A549 treated with GW870086 at 1 μM for 4 hours (cell line): ENCODE measurements at places on chromosomes 16 and 17. TPM values are rescaled to one million over a fixed set of nuclear protein-coding genes. Genes with fewer than 3 reads are reported as not detected.

The SPATA22 gene
- not detected in 5 replicates for total RNA-seq

The SGF29 gene
- total RNA-seq, result 19.9 to 24.2 TPM (median 21.9 TPM) in 5 replicates

The ITGA3 gene
- total RNA-seq, result 402 to 477 TPM (median 461 TPM) in 5 replicates

The KRT25 gene
- not detected in 5 replicates for total RNA-seq

The SLC47A1 gene
- total RNA-seq, result 22.1 to 24.9 TPM (median 23.5 TPM) in 5 replicates

The PLEKHH3 gene
- total RNA-seq, result 14.2 to 21.2 TPM (median 17.9 TPM) in 5 replicates

The SLC5A2 gene
- total RNA-seq, result 0.09 to 1.0 TPM (median 0.24 TPM) in 5 replicates

The CA5A gene
- not detected in 5 replicates for total RNA-seq

The PNMT gene
- total RNA-seq, result 0.20 to 0.23 TPM in 2 of 5 replicates, not detected in the others

The SNN gene
- total RNA-seq, result 14.5 to 17.7 TPM (median 17.2 TPM) in 5 replicates

The CCL1 gene
- not detected in 5 replicates for total RNA-seq

The ABCC12 gene
- 0.03 to 0.18 TPM (median 0.06 TPM) in 3 of 5 replicates, not detected in the others for total RNA-seq

The CCDC40 gene
- 3.7 to 7.0 TPM (median 5.4 TPM) in 5 replicates for total RNA-seq
